Stimulated activated CD8-positive, alpha-beta memory T cell treated with anti-CD3 and anti-CD28 coated beads, Interleukin-15, amount 100 ng/mL, for 1 hour (primary cell): ENCODE measurements at places on chromosomes 7 and 10.

DNA sequence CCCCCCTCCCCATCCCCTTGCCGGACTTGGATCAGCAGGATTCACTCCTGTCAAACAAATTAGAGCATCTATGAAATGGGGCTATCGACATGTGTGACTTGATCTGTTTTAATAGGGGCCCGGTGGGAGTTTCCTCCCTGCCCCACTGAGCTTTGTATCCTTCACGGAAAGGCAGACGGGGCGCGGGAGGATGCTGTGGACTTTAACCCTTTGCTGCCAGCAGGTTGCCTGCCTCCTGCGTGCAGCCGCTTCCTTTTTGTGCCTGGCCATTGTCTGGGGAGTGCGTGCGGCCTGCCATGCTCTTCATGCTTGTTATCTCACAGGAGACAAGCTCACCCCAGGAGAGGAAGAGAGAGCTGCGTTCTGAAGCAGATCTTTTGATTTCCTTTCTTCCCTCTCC lies 512.8 kb upstream of the GALNT17 start:
- no peak for DNase-seq

DNA sequence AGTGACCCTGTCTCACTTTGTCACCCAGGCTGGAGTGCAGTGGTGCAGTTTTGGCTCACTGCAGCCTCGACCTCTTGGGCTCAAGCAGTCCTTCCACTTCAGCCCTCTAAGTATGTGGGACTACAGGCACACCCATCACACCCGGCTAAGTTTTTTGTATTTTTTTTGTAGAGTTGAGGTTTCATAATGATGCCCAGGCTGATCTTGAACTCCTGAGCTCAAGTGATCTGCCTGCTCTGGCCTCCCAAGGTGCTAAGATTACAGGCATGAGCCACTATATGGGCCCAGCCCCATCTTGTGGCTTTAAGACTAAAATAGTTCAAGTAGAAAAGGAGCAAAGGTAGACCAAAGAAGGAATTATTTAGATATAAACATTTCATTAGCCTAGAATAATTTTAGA lies 65.5 kb downstream of the MLLT10 start:
- no peak for DNase-seq

GRCh38 chr10:75111907-75112679 lies 637 bp downstream of the SAMD8 start:
- no peak for DNase-seq

DNA sequence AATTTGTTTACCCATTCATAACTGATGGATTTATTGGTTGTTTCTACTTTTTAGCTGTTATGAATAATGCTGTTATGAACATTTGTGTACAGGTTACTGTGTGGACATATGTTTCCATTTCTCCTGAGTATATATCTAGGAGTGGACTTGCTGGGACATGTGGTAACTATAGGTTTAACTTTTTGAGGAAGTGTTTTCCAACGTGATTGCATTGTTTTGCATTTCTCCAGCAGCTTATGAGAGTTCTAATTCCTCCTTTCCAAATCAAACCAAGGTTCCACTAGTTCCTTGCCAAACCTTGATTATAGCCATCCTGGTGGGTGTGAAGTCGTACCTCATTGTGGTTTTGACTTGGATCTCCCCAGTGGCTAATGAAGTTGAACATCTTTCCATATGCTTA lies 2.6 kb upstream of the PRF1 start:
- DNase-seq: no peak

DNA sequence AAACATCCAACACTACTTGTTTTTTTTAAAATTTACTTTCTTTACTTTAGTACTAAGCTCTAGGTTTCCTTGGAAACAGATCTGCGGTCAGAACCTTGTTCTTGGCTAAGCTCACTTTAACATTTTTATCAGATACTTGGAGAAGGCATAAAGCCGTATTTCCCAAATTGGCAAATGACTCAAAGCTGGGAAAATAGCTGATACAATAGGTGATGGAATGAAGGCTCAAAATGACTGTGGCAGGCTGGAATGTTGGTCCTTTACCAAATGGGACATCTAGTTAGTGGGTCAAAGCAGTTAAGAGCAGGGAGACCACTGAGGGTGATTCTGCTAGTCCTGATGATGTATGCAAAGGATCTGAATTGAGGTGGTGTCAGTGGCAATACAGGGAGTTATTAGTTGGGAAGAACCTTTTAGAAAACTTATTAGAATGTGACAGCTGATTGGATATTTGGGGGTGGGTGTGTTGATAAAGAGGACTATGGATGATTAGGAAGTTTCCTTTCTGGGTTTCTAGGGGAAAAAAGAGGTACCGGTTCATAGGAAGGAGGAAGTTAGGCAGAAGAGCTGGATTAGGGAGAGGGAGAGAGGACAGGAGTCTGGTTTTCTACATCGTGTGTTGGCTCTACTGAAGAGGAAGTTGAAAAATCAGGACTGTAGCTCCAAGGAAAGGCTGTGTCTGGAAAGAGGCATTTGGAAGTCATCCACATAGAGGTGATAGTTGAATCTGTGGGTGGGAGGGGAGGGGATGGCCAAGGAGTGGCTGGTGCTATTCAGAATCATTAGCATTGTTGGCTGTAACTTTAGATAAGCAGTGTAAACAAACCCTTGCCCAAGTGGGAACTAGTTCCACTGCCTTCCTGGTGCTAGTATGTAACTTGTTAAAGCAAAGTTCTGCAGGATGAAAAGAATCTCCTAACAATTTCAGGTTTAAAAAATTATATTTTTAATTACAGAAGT lies 13.1 kb downstream of the PLCE1 start:
- DNase-seq: no peak

DNA sequence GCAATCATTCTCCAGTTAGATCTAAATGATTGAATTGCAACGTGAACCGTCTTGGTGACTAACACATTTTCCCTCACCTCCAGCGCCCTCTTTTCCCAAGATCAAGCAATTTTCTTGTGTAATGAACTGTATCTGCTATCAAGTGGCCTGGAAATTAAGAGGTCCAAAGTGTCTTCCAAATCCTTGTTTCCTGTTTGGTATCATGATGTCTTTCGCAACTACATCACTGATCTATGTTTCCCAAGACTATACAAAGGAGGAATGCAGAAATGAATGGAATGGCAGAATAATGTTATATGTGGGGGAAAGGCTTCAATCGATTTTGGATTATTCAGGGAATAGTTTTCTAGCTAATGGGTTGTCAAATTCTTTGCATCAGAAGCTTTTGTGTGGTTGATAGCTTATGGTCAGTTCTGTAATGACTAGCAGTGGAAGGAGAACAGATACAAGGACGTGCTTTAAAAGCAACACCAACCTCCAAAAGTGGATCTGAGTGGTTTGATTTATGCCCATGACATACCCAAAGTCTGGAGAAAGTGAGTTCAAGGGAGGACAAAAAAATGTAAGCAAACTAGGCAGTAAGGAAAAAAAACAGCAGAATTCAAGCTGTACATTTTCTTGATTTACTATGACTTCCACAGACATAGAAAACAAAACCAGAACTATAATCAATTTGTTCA lies 14.6 kb upstream of the ZEB1 start:
- DNase-seq: no peak

- no peak for DNase-seq
Observed at GRCh38 chr10:48636231-48636630, 31.4 kb upstream of the ARHGAP22 start.

- DNase-seq: no peak
Observed at GRCh38 chr7:54711900-54712595, 47.0 kb downstream of the SEC61G start.

DNA sequence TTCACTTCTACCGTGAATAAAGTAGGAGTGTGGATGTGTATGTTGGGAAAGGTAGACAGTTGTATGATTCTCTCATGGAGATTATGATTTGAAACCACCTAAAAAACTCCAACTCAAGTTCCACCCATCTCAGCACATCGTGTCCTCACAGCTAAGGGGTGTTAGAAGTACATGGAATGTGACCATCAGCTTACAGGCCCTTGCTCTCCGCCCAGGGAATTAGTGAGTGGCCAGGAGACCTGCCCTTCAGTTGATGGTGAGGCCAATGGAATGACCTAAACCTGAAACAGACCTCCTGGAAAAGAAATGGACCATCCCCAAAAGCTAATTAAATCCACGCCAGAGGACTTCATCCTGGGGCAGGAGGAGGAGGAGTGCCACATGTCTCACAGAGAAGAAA lies 2.1 kb upstream of the WNT2 start:
- no peak for DNase-seq

DNA sequence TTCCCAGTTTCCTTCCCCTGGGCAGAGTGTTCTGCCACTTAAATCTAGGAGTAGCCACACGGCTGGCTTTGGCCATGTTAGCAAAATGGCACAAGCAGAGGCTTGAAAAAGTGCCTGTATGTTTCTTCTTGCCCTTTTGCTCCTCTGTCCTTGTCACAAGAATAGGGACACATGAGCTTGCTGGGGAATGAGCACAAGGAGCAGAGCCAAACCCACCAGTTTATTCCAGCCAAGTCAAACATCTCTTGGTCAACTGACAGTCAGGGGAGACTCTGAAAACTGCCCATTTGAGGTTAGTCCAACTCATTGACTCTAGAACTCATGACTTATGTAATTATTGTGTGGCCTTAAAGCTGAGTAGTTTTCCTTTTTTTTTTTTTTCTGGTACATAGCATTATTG lies 739.7 kb upstream of the FZD8 start:
- no peak for DNase-seq
